Posterior vena cava (tissue), 2 donors: ENCODE measurements at places on chromosomes 3 and 15. TPM values are rescaled to one million over a fixed set of nuclear protein-coding genes. Genes with fewer than 3 reads are reported as not detected.

GRCh38 chr3:86951322-86951721 lies 39.6 kb downstream of the VGLL3 start:
- DNase-seq, result no peak

DNA sequence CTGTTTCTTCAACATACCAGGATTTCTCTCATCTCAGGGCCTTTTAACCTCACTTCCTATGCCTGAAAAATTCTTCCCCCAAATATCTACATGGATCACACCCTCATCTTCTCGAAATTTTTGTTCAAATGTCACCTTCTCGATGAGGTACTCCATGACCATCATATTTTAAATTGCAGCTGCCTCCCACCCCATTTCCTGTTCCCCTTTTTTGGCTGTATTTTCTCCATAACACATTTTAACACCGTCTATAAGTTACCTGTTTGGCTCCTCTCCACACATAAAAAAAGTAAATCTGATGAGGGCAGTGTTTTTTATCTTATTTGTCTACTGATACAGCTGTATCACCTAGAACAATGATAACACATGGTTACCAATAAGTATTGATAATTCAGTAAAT lies 20.7 kb upstream of the ZBED2 start:
- DNase-seq, result no peak

IQCH gene
- 2.3 TPM for total RNA-seq

DNA sequence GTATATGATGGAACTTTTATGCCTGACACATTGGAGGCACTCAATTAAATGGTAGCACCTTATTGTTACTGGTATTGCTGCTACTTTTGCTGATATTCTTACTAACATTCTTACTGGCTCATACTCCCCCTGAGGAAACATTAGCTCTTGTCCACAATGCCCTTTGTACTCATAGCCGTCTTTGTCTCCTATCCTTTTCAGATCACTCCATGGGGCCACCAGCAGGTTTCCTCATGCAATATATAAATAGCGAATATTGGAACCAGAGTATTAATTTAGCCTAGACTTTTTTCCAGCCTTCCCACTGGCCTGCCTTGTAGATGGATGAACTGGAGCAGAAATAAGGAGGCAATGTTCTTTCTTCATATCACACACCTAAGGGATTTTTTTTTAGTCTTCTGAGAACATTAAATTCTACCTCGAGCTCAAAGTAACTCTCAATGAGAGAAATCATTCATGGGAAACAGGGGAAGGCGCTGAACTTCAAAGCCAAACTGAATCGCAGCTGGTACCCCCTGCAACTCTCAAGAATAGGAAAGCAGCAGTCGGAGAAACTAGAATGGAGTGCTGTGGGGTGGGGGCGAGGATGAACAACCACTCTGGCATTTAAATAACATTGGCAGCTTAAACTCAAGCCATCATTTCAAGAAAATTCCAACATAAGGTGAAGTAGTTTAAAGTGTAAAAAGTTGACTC lies 300.3 kb downstream of the TAFA4 start:
- no peak for DNase-seq

CCRL2 gene
- 2.4 TPM for total RNA-seq

- no peak for DNase-seq
Observed at GRCh38 chr3:183494341-183494740, 61.2 kb downstream of the KLHL6 start.

- DNase-seq, result no peak
Observed at GRCh38 chr3:7820969-7821368, 680.7 kb upstream of the LMCD1 start.

SERPINI1 gene
- 8.6 TPM for total RNA-seq

GOLGA8Q gene
- total RNA-seq, result 1.3 TPM

PRR23E gene
- not detected for total RNA-seq

OPA1 gene
- total RNA-seq, result 54.8 TPM

- DNase-seq, result no peak
Observed at GRCh38 chr15:47890397-47891150, 173.3 kb downstream of the SEMA6D start.

OIP5 gene
- not detected for total RNA-seq

CHRNA3 gene
- not detected for total RNA-seq

CLDN11 gene
- 41.5 TPM for total RNA-seq

MUSTN1 gene
- total RNA-seq, result 105 TPM

DNA sequence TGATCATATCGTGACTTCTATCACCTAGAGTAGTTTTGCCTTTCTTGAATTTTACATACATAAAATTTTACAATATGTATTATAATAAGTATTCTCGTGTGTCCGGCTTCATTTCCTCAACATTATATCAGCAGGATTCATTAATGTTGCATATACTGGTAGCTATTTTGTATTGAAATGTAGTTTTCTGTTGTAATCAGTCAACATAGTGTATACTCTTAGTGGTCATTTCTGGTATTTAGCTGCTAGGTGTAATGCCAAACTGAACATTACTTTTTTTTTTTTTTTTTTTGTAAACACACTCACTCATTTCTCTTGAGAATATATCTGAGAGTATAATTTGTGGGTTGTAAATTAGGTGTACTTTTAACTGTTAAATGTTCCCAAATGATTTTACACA lies 70.1 kb downstream of the CGNL1 start:
- DNase-seq, result no peak

ENTPD3 gene
- 1.9 TPM for total RNA-seq

GRM2 gene
- total RNA-seq, result 0.14 TPM

GAP43 gene
- total RNA-seq, result 0.76 TPM

- DNase-seq, result no peak
Observed at GRCh38 chr3:138818185-138818860, 16.4 kb downstream of the PIK3CB start.

DNA sequence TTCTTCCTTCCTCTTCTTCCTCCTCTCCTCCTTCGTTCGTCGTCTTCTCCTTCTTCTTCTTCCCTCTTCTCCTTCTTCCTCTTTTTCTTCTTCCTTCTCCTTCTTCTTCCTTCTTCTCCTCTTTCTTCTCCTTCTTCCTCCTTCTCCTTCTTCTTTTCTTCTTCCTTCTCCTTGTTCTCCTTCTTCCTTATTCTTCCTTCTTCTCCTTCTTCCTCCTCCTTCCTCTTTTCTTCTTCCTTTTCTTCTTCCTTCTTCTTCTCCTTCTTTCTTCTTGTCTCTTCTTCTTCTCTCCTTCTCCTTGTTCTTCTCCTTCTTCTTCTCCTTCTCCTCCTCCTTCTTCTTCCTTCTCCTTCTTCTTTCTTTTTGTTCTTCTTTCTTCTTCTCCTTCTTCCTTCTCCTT lies 35.3 kb downstream of the SPG21 start:
- DNase-seq, result no peak

DNA sequence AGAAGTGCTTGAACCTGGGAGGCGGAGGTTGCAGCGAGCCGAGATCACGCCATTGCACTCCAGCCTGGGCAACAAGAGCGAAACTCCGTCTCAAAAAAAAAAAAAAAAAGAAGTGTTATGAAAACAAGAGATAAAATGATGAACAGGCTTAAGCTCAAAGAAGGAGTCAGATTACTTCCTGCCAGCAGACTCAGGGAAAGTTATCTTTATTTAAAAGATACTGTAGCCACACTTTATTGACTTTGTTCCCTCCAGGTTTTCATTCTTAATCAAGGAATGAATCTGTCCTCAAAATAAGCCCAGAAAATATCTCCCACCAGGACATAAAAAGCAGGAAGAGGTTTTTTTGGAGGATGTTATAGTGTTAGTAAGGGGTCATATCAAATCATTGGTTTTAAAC lies 176.5 kb upstream of the KCNMB2 start:
- no peak for DNase-seq

RHCG gene
- total RNA-seq, result not detected

DNA sequence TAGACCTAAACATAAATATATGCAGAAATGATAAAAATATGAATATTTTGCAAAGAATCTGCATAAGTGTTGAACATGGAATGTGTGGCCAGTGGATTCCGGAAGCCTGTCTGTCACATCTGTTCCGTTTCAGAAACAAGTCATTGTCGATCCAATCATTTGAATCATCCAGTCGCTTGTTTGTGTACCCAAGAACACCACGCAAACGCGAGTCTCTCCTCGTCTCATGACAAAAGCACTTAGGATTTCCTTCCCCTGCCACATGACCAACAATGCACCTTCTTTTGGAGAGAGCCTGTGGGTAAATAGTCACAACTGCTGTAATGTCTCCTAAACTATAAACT lies 80.2 kb downstream of the FMN1 start:
- DNase-seq, result no peak

DNA sequence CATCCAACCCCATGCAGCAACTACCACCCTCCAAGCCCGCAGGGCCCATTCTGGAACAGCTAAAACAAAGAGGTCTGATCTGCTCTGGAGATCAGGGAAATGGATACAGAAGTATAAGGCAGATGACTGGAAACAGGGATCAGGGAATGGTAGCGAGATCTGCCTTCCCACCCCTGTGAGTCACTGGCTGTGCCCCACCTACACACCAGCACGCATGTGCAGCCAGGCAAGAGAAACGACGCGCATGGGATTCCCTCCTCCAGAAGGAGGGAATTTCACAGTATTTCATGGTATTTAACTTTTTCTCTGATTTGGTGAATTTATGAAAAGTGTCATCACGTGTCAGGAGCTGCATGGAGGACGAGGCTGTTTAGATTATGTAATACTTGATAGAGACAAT lies 116.7 kb downstream of the ARRDC4 start:
- DNase-seq, result peak; percentile 85

RTP2 gene
- total RNA-seq, result not detected

- no peak for DNase-seq
Observed at GRCh38 chr3:168617658-168618057, 521.9 kb upstream of the GOLIM4 start.

DNA sequence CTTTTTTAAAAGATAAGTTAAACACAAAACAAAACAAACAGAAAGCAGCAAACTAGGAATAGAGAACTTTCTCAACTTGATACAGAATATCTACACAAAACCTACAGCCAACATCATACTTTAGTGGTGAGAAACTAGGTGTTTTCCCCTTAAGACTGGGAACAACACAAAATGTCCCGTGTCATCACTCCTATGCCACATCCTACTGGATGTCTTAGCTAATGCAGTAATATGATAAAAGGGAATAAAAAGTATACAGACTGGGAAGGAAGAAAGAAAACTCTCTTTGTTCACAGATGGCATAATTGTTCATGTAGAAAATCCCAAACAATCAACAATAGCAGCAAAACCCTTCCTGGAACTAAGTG lies 45.9 kb downstream of the TMEM45A start:
- DNase-seq, result no peak

GRCh38 chr3:127263037-127263436 lies 24.8 kb downstream of the PRR20G start:
- no peak for DNase-seq

DNA sequence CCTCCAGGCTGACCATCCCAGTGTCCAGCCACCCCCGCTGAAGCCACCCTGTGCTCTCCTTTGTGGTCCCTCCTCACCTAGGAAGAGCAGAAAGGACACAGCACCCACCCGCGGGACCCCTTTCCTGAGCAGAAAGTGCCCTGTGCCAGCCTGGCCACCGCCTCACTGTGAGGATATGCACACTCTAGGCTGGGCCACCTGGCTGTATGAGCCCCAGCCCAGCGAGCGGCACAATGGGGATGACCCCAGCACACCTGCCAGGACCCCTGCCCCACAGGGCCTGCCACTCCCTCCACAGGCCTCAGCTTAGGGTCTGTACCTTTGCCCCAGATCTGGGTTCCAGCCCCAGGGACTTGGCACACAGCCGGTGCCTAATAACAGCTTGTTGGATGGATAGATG lies 47.9 kb upstream of the FURIN start:
- no peak for DNase-seq

EOMES gene
- 0.32 TPM for total RNA-seq

- DNase-seq, result no peak
Observed at GRCh38 chr3:4744405-4745234, 234.6 kb upstream of the BHLHE40 start.

DNA sequence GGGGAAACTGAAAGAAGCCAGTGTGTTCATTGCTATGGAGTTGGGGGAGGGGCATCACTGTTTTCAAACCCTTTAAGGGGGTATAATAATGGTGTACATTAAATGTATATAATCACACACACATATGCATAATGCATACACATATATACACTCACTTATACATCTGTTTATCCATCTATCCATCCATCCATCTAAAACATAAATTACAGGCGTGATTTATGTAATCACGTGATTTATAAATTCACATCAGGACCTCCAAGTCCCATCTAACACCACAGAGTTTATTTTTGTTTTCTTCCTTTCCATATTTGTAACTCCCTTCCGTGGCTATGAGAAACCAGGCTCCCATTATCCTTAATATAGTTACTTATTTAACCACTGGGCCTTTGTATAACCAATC lies 39.8 kb downstream of the GRAMD1C start:
- DNase-seq, result no peak

SEMA5B gene
- total RNA-seq, result 0.93 TPM

NR2C2 gene
- 37.8 TPM for total RNA-seq

- DNase-seq, result no peak
Observed at GRCh38 chr3:124903896-124904834, 17.0 kb upstream of the ITGB5 start.

GOLGA8T gene
- total RNA-seq, result not detected

DNA sequence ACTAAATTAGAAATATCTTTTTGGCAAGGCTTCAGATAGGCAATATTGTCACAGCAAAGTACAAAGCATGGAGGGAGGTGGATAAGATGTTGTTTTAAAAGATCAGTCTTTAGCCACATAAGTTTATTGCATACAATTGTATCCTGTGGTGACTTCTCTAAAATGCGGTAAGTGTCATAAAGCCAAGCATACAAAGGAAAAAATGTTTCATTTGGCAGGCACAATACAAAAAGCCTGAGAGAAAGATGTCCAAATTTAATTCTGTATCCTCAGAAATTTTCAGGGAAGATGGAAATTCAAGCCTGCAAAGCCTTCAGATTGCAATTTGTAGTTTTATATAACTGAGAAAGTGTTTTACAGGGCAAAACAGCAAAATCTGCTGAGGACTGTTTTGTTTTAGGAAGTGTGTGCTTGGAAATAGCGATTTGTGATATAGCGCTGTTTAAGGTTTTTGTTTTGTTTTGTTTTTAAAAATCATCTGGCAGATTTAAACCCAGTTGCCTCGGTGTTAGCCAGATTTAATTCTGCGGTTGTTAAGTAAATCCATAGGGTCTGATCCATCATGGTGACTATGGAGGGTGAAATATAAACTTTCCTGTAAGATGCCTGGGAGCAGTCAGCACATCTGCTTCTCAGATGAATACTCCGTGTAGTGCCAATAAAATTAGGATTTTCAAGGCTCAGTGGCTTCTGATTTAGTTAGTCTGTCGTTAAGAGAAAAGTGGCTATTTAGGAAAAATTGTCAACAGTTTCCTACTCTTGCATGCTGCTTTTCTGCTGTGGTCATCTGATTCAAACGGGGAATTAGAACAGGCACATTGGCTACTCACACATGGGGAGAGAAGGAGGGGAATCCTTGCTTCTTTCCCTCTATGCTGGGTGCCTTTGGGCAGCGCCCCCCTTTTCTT lies 8.0 kb downstream of the KAT2B start:
- DNase-seq, result no peak

DNA sequence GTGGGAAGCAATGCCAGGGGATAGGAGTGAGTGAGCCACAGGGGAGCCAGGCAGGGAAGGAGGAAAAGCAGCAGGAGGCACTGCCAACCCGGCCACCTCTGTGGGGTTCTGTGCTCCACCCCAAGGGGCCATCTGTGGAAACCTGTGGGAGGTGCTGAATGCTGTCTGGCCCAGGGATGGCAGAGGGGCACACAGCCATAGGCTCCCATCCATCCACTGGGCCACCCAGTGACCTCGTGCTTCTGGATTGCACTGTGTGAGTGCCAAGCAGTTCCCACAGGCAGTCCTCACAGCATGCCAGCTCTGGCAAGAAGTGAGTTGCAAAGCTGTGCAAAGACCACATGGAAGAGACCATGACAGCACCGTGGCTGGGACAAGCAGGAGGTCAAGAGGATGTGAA lies 27.5 kb downstream of the DNAJB8 start:
- no peak for DNase-seq
